ENCODE measurements at places on chromosomes 5 and 9.

- DNase-seq: no peak
Observed at GRCh38 chr5:164431634-164432304, 926.4 kb downstream of the MAT2B start.

DNA sequence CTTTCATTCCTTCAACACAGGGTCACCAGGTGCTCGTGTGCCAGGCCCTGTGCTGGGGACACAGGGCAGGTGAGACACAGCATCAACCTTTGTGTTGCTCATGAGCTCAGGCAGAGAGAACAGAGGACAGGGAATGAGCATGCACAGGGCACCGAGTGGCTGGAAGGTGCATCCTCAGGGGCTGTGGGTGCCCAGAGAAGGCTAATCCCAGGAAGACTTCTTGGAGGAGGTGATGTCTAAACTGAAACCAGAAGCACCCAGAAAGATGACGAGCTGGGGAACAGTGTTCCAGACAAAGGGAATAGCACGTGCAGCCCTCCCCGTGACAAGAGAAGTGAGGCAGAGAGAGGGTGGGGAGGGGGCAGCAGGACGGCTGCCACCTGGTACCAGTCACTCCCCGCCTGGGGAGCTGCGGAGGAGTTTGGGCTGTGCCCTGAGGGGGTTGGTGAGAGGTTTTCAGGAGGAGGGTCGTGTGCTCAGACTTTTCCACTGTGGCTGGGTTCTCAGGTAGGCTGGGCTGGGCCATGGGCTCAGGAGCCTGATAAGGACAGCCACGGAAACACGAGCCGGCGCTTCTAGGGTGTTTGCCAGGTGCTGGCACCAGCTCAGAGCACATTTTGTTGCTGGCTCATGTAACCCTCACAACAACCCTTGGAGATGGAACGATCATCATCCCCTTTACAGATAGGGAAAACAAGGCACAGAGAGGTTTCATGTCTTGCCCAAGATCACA, 46.0 kb downstream of the HMCN2 start:
- no peak for DNase-seq

DNA sequence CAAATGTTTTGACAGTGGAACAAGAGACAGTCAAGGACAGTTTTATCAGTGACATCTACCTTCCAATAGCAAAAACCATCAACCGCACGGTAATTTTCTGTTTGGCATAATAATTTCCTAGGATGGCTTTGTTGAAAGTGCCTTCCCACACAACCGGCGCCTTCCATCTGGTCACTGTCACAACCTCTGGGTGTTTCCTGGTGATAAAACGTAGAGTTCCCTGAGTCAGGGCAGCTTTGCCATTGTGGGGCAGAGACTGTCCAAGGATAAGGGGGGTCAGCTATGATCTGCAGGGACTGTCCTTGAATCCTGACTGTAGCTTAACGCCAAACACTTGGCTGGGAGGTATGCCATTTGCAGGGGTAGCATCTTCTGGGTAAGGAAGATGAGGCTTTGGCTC, 47.6 kb downstream of the GGTA1 start:
- no peak for DNase-seq

DNA sequence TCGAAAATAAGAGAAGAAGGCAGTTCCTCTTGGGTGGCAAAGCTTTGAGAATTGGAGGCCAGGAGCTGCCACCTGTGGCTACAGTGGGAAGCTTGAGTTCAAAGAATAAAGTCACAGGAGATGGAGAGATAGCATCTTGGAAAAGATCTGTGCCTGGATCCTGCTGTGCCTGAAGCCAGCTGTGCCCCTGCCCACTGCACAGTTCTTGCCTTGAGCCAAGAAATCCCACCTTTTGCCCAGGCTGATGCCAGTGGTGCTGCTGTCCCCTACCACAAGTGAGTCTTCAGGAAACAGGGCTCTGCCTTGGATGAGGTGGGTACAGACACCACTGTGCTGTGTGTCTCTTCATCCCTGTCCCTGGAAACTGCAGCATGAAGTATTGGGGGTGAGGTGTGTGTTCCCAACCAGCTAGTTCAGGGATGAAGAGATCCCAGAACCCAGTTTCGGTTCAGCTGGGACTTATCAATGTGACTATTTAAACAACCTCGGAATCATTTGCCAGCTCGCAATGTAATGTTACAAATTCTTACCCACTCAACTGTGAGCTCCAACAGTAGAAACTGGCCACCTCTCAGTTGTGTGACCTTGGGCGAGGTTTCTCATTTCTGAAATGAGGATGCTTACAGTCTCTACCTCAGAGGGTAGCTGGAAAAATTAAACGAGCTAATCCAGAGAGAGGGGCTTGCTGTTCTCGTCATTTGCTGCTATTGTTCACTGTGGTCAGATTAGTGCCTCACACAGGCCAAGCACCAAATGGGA, 5.9 kb downstream of the IER5L start:
- DNase-seq: no peak

- no peak for DNase-seq
Observed at GRCh38 chr9:138013836-138014562, 136.4 kb downstream of the CACNA1B start.

- DNase-seq: peak; percentile 81
Observed at GRCh38 chr9:37592108-37592951, at the start of gene TOMM5. Gene TOMM5, minus strand, starts transcription at chr9:37592597. Its CDS starts 65 bp downstream, at chr9:37592532.
